Small intestine (tissue), 16 donors: ENCODE measurements at places on chromosomes 11 and 22. TPM values are rescaled to one million over a fixed set of nuclear protein-coding genes. Genes with fewer than 3 reads are reported as not detected.

GRCh38 chr22:43206509-43207161 lies 19.7 kb upstream of the TTLL12 start:
- DNase-seq, result no peak

GRCh38 chr11:7531011-7531410 lies 17.2 kb downstream of the PPFIBP2 start:
- DNase-seq, result no peak

DNA sequence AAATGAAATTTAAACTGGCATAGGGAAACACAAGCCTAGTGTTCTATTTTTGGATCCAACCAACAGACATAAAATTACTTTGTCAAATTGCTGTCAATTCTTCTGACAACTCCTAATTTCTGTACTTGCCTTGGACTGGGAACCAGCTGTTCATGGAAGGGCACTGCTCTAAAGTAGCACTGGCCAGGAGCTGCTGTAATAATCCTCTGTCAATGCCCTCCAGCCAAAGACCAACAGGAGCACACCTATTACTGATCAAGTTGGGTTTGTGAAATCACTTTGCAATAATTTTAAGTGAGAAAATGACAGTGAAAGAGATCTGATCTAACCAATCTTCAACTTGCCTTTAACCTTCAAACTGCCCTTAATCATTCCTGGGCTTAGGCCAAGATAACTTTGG lies 18.9 kb upstream of the TMEM123 start:
- DNase-seq, result no peak

GRCh38 chr22:37918580-37919270 lies 12.6 kb downstream of the MICALL1 start:
- no peak for DNase-seq

GRCh38 chr11:47869544-47870393 lies 21.6 kb upstream of the NUP160 start:
- no peak for DNase-seq

DNA sequence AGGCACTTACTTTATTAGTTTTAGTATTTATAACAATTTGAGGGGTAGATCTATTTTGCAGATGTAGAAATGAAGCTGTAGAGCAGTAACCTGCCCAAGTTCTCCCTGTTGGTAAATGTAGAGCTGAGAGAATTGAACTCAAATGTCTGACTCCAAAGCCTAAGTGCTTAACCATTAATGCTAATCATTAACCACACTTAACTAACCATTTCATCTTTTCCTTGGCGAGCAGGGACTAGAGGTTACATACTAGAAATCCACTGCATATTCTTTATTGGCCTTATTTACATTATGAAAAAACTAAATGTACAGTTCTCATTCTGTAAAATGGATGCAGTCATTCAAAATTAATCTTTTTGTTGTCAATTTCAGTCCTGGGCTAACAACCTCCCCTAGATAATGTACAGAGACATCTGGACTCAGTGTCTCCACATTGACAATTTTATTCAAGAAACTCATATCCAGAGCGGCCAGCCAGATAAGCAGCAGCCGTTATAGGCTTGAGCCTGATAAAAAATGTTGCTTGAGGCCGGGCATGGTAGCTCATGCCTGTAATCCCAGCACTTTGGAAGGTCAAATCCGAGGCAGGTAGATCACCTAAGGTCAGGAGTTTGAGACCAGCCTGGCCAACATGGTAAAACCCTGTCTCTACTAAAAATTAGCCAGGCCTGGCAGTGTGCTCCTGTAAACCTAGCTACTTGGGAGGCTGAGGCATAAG lies 76.7 kb upstream of the PICALM start:
- DNase-seq, result peak; percentile 83

GRCh38 chr11:118098996-118099837 lies 12.5 kb upstream of the SMIM35 start:
- DNase-seq, result no peak

- DNase-seq, result no peak
Observed at GRCh38 chr22:44924098-44924497, 85.7 kb downstream of the PHF21B start.

The MGAT3 gene
- polyA plus RNA-seq, result 21.6 TPM

The USH1C gene
- polyA plus RNA-seq, result 86.2 TPM
